HS-27A (cell line): ENCODE measurements at places on chromosomes 1 and 21.

- DNase-seq: no peak
Measured at GRCh38 chr1:229203030-229203751, 67.7 kb upstream of the RAB4A start.

- no peak for DNase-seq
Measured at GRCh38 chr1:28010969-28011368, 51.2 kb downstream of the XKR8 start.

DNA sequence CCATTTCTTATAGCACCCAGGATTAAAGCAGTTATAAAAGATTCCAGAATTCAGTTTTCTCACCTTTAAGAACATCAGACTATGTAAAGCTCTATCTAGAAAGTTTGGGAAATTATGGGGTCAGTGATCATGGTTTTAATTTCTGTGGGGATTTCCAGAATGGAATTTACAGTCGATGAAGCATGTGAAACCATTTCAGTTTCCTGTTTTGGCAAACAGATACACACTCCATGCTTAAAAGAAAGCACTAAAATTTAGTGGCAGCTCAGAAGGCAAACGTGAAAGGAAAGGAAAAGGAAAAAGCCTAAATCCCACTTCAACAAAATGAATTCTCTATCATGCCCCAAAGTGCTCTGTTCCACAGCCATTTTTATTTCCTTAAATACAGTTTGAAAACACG lies 60.4 kb downstream of the FYB2 start:
- DNase-seq: no peak

GRCh38 chr1:231676487-231676886 lies 49.9 kb downstream of the DISC1 start:
- DNase-seq: no peak
